ENCODE measurements at places on chromosomes 2 and 18.
A peak's percentile ranks its signal among the peaks of the same experiment; 100 is the strongest.

- no peak for DNase-seq
- H3K36me3 ChIP-seq: no peaks in the 10 kb centered on the region
- no peak overlapping the region for H3K4me3 ChIP-seq
- no peaks in the 10 kb centered on the region for H3K4me1 ChIP-seq
These were observed 42.8 kb downstream of the DLGAP1 start for GRCh38 chr18:4412286-4412685.

DNA sequence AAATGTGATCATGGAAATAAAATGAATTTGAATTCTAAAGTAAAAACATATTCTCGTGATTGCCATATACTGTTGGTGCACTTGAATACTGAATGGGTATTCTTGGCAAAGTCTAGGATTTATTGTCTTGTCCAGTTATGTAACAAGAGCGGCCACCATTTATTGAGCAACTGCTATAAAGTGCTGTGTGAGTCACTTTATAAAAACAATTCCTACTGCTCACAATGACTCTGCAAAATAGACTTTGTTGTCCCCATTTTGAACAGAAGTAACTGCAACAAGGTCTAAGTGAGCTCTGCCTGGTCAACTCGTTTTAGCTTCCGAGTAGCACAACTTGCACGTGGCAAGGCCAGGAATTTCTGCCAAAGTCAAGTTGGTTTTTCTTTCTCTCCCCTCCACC lies 995.6 kb upstream of the FANCL start:
- peaks cover 3% of the 10 kb centered on the region for H3K27me3 ChIP-seq
- no peaks in the 10 kb centered on the region for H3K36me3 ChIP-seq
- no peak overlapping the region for H3K27ac ChIP-seq
- H3K4me1 ChIP-seq: peaks cover 12% of the 10 kb centered on the region

DNA sequence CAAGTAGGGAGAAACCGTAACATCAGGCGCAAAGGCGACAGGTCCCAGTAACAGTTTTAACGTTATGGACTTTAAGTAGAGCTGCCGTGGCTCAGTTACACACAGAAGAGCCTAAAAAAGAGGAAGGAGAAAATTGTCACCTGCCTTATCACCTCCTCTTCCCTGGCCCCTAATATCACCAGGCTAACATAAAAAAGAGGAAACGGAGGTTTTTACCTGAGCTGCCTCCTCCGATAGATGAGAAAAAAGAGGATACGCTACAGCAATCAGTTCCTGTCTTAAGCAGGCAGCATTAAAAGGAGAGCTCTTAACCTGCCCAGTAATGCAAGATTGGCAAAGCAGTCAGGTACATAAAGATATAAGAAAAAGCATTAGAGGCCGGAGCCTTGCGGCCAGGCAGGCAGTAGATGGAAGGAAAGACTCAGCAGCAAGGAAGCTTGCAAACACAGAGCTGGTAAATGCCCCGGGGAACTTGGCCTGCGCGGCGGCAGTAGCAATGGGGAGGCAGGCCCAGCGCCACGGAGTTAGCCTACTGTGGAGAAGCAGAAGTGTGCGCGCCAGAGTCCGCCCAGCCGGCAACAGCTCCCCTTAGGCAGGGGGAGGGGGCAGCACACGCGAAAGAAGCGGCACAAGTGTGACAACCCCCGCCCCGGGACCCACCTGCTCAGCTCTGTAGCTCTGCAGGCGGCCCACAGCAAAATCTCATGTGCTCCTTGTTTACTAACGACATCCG lies 116.3 kb upstream of the SCN7A start:
- peaks cover 46% of the 10 kb centered on the region for H3K4me1 ChIP-seq
- H3K4me3 ChIP-seq: peak overlapping the region; percentile 3
- DNase-seq: peak; percentile 44
- peaks cover 6% of the 10 kb centered on the region for H3K36me3 ChIP-seq
- H3K27me3 ChIP-seq: peaks cover 5% of the 10 kb centered on the region

GRCh38 chr2:217489145-217489960 lies 513.4 kb downstream of the TNS1 start:
- H3K27ac ChIP-seq: no peak overlapping the region
- no peak for DNase-seq
- peaks cover 3% of the 10 kb centered on the region for H3K27me3 ChIP-seq
- H3K4me3 ChIP-seq: no peak overlapping the region
- peaks cover 7% of the 10 kb centered on the region for H3K4me1 ChIP-seq
- peaks cover 5% of the 10 kb centered on the region for H3K36me3 ChIP-seq
